RPMI7951 (cell line): ENCODE measurements at places on chromosomes 2 and 18. TPM values are rescaled to one million over a fixed set of nuclear protein-coding genes. Genes with fewer than 3 reads are reported as not detected.

DNA sequence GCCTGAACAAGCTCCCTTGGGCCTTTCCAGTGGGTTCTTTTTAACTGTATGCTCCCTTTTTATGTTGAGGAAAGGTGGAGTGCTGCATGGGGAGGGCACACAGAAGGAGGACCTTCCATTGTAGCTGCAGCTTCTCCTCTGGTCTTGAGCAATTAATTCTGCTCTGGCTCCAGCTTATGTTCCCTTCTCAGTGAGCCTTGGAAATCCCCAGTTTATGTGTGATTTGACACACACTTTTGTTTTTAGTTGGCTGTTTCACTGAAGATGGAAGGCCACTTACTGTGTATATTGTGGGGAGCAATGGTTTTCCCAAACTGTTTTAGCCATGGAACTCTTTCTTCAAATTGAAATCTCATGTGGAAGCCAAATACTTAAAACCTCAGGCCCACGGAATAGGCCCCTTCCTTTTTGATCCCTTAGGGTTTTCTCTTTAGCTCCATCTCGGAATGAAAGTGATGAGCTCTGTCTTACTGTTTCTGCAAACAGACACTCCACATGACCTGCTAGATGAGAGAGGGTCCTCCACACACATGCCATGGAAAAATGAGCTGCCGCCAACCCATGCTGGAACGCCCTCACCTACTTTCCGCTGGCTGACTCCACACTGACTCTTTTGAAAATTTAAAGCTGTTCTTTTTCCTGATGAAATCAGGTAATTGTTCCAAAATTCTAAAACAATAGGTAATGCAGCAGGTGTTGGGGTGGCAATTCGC, 280.9 kb upstream of the SIX2 start:
- DNase-seq: no peak

DNA sequence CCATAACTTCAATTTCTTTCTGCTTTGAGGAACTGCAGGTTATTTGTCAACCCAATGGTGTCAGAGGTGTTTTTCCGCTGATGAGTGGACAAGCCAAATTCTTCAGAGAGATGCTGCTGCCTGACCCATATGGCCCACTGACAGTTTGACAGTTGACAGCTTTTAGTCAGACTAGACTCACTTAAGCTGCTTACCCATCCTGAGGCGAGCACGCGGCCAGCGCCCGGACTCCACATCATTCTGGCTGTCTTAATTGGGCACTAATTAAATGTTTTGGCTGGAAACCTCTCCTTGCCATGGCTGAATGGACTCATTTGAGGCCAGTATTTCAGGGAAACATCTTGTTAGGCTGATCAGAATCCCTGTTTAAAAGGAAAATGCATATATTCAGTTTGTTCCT, 316.1 kb upstream of the FANCL start:
- no peak for DNase-seq

DNA sequence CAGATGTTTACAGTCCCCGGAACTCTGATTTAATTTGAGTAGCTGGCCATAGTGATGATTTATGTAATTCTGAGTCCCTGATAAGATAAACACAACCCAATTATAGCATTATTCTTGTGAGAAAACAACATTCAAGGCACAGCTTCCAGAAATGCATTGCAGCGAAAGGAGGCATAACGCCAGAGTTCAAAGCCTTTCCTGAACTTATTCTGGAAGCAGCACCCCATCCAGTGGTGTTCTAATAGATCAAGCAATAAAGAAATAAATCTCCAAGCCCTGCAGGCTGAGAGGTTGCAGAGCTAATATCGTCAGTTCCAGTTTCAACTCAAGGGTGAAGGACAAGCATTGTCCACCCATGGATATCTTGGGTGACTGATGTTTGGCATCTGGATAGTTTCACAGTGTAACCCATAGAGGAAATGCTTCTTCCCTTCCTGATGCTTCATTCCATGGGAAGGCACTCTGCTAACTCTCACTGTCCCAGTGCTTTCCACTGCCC, 18.8 kb downstream of the CDH2 start:
- DNase-seq: no peak

DNA sequence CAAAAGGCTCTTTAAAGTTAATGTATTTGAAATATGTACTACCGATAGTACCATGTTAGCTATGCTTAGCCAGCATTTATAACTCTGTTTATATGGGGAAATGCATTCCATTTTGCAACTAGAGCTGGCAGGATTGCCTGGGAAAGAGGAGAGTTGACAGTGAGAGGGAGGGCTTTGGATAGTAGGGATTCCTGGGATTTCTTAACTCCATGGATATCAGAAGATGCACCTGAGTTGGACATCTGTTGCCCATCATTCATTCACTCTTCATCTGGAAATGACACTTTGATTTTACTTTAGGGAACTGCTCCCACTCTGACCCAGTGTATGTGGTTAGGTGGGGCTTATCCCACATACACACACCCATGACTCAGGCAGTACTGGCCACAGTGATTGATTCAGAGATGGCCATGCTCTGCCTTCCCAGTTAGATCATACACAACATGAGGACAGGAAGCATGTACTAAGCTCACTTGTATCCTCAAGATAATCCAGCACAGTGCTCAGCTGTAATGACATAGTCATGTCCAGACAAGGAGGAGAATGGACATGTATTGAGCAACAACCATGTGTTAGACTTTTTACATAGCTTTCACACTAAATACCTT, 248.8 kb downstream of the MREG start:
- DNase-seq: peak; percentile 81

DNA sequence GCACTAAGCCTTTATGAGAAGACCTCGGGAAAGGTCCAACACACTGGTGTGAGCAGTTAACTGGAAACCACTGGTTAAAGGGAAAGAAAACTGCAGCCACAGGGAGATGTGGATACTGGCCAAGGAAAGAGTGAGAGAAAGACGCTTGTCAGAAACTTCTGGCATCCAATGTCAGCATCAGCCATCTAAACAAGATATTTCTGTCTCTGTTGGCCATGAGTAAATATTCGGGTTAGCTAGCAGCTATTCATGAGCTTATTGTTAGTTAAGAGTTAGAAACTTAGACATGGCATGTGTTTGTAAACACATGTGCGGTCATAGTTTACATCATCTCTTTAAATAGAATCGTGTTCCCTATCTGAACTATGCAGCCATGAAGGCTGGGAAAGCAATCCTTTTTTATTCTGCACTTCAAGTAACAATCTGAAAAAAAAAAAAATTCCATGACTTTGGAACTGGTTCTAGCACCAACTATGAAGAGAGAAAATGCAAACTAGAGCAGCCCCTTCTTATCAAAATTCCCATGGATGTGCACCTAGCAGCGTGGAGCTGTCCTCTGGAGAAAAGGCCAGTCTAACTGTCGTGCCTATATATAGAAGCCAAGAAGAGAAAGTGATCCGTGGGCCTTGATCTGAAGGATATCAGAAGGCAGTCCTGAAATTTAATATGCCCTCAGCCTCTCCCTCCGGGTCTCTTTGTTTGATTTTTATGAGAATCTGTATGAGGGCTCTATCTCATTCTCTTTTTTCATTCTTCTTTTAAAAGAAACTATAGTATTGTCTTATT, 84.0 kb upstream of the RFX8 start:
- DNase-seq: peak; percentile 47

- peak; percentile 28 for DNase-seq
These were observed 1.1 kb downstream of the MIB1 start for GRCh38 chr18:21741562-21742314.

Gene CFAP221
- total RNA-seq: not detected in 2 replicates
